ENCODE measurements at places on chromosomes 16 and 17.

- no peak for DNase-seq
These were observed 1.3 kb downstream of the GNGT2 start for GRCh38 chr17:49209061-49209571.

DNA sequence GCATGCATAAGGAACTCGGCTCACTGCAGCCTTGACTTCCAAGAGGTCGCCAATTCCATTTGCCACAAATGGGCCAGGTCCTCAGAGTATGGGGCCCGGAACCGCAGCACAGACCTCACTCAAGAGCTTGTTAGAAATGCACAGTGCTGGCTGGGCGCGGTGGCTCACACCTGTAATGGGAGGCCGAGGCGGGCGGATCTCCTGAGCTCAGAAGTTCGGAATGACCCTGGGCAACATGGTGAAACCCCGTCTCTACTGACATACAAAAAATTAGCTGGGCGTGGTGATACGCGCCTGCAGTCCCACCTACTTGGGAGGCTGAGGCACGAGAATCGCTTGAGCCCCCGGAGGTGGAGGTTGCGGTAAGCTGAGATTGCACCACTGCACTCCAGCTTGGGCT lies 19.6 kb upstream of the N4BP1 start:
- no peak for DNase-seq

- DNase-seq, result no peak
These were observed 10.2 kb downstream of the MYO19 start for GRCh38 chr17:36524428-36524876.

DNA sequence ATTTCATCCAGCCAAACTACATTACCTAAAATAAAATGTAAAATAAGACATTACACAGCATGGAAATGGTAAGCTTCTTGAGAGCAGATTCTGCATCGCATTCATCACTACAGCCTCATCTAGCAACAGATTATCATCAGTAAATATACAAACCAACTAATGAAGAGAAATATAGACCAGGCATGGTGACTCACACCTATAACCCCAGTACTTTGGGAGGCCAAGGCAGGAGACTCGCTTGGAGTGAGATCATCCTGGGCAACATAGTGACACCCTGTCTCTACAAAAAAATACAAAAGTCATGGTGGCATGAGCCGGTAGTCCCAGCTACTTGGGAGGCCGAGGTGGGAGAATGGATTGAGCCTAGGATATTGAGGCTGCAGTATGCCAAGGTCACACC lies 19.9 kb downstream of the NCBP3 start:
- DNase-seq, result no peak

- DNase-seq, result no peak
These were observed 15.5 kb upstream of the NATD1 start for GRCh38 chr17:21268596-21269188.

- DNase-seq, result no peak
These were observed 470 bp downstream of the DCUN1D3 start for GRCh38 chr16:20899477-20900298.

DNA sequence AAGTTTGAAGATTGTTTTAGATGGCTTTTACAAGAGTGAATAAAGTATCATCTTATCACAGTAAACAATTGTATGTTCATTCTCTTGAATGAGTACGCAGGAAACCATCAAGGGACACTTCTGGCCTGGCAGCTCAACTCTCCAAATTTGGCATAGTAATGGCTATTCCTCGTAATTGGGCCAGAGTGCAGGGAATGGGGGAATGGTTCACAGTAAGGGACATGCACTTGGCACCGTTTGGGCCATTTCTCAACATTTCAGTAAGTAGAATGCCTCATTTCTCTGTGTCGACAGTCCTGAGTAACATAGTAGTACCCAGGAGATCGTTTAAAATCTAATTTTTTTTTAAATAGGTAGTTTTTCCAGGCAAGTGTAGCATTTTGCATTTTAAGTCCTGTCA lies 309.6 kb downstream of the KCNJ2 start:
- DNase-seq, result no peak

DNA sequence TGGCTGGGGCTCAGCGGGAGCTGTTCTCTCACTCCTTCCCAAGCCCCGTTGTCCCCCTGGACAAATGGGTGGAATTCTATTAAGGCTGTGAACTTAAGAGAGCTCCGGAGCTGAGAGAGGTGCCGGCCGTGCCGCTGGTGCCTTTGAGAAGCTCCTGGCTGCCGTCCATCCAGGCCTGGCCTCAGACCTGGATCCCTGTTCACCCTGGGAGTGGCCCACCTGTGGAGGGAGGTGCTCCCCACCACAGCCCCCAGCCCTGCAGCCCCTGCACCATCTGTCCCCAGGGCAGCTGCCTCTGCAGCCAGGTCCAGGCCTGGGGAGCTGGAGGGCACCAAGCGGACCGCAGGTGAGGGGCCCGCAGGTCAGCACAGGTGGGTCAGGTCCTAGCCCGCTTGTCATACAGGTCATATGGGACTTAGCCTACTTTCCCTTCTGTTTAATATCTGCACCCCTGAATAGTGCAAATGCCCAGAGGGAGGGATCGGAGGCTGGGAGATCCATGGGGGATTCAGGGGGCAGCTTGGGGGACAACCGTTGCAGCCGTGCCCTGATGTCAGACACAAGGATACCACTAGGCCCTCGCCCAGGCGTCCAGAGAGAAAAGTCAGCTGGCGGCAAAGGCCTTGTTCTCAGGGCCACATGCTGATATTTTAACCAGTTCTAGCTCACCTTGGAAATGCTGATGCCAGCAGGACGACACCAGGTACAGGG lies 15.2 kb upstream of the METRNL start:
- DNase-seq, result no peak

GRCh38 chr16:74280448-74280847 lies 16.2 kb upstream of the PSMD7 start:
- no peak for DNase-seq

DNA sequence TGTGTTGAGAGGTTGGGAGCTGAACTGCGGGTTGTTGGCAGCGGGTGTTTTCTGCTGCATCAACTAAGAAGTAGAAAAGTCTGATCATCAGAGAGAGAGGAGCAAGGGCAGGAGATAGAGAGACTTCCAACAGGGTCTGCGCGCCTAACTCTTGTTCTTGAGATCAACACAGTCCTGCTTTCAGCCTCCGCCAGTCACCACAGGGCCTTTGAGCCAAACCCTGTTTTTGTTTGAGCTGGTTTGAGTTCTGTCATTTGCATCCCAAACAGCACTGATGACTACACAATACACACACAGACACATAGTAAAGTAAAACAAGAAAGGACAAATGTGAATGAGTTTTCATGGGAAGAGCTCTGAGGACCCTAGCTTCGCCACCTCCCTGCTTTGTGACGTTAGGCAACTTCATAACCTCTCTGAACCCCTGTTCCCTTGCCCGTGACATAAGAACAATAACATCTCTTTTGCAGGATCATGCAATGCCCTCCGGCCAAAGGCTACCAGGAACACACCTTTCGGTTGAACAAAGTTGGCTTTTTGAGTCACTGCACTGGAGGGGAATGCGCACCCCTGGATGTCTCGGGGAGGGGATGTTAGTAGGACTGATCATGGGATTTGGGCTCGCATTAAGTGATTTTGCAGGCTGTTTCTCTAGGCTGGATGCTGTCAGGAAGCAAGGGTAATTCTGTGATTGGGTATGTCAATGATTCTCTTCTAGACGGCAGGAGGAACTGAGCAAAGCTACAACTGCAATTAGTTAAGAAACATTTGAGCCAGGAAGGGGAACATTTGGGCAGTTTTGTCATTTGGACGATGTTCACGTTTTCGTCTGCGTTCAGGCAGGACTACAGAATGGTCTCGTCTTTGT lies 92.3 kb downstream of the C16orf78 start:
- no peak for DNase-seq

GRCh38 chr17:45341533-45342158 lies 24.8 kb upstream of the MAP3K14 start:
- no peak for DNase-seq

- no peak for DNase-seq
These were observed 518.5 kb upstream of the EEF2KMT start for GRCh38 chr16:5615868-5616642.

DNA sequence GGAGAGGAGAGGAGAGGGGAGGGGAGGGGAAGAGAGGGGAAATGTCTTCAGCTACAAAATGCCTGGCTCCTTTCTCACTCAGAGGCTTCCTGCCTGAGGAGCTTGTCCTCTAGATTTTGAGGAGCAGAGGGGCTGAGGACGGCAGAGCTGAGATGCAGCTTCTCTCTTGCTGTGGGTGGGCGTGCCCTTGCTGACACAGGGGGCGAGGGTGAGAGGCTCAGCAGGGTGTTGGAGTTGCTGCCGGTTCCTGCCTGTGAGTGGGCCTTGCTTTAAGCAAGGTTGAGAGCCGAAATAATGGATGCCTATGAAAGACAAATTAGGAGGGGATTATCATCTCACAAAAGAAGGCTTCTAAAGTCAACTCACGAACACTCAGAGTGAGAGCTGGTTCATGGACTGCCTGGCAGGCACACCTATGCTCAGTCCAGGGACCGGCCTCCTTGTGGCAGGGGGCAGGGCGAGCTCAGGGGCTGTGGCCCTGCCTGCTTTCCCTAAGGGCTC lies 215.6 kb downstream of the MSI2 start:
- DNase-seq, result no peak

DNA sequence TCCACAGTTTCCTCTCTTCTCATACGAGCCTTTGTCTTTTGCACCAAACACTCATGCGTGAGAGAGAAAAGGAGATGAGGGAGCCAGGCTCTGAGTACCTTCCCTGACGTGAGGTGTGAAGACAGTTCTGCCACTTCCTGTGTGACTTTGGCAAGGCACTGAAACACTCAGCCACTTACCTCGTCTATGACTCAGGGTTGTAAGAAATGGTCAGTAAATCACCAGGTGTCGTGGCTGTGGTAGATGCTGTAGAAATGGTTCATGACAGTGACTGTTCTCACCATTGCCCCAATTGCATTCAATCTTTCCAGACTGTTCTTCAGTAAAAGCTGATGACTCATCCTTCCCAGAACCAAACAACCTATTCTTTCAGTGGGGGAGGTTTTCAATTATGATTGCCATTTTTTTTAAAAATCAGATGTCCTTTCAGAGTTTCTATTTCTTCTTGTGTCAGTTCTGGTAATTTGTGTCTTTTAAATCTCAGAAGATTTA lies 49.2 kb upstream of the CBFA2T3 start:
- no peak for DNase-seq

- DNase-seq, result no peak
These were observed 1.0 kb downstream of the SLC47A1 start for GRCh38 chr17:19534562-19535149.

DNA sequence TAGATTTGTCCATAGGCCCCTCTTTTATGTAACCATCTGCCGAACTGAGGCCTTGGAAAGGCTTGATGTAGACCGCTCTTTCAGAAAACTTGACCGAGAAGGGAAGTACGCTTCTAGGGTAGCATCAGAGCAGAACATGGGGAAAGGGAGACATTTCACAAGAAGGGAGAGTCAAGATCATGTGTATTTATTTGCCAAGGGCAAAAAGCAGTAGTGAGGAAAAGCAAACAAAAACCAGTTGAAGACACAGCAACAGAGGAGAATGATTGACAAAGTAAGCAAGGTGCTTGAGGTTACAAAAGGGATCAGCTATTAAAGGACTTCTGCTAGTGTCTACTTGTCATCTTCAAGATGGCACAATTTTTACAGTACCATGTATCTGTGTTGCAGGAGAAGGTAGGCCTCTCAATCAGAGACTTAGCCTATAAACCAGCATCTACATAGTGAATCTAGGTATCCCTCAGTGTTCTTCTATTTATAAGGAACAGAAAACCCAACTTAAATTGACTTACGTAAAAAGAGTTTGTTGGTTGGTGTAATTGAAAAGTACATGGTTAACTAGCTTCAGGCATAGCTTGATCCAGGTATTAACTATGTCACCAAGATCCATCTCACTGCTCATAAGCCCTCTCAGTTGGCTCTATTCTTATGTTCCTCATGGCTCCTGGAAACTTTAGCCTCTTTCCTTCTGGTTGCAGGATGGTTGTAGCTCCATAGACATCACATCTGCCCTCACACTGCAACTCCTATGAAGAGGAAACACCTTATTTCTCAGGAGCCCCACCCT lies 288.4 kb downstream of the IRX3 start:
- no peak for DNase-seq

- no peak for DNase-seq
These were observed 17.0 kb downstream of the BEAN1 start for GRCh38 chr16:66444049-66444481.

- DNase-seq, result no peak
These were observed 23.1 kb downstream of the PRDM7 start for GRCh38 chr16:90053902-90054500.

DNA sequence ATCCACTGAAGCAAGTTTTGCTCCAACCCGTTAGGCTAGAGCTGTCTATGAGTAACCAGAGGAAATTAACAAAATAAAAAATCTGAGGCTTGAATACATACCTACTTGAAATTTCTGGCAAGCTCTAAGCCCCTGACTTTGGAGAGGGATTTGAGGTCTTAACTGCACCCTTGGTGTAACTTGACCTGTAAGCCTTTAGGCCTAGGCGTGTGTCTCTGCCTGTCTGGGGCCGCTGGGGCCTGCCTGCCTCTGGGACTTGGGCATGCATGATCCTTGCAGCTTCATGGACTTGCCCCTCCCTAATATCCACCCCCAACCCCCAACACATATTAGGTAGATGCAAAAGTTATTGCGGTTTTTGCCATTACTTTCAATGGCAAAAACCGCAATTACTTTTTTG lies 3.7 kb upstream of the CDC42EP4 start:
- DNase-seq, result no peak

- no peak for DNase-seq
These were observed 147.4 kb upstream of the TBX2 start for GRCh38 chr17:61251939-61252865.

DNA sequence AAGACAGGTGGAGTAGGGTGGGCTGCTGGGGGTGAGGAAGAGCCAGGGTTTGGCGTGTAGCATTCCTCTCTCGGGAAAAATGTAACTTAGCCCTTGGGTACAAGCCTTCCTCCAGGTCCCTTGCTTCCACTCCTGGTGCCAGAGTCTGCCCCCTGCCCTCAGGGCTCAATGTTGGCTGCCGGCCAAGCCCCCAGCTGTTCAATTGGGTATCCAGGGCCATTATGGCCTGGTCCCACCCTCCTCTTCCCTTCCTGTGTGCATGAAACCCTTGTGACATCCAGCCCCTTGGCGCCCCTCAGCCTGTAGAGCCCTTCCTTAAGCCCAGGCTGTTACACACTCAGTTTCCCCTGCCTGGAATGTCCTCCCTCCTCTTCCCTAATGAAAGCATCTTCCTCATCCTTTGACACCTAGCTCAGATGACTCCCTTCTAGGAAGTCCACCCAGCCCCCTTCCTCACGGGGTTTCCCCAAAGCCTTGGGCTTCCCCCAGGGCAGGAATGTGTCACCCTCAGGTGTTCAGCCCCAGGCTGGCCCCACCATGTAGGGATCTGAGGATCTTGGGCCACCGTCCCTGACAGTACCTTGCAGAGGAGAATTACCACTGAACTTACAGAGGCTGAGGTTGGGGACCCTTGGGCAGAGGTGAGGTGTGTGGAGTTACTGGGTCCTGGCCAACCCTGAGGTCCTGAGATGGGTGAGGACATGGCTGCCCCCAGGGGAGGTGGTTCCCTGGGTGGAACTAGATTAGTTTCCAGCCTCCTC lies 30.0 kb downstream of the B9D1 start:
- no peak for DNase-seq

- DNase-seq, result no peak
These were observed 26.8 kb upstream of the FBXO47 start for GRCh38 chr17:38994026-38994425.

- no peak for DNase-seq
These were observed 26.3 kb upstream of the ABCA3 start for GRCh38 chr16:2366660-2367309.
